ENCODE measurements at places on chromosomes 2 and 18.

DNA sequence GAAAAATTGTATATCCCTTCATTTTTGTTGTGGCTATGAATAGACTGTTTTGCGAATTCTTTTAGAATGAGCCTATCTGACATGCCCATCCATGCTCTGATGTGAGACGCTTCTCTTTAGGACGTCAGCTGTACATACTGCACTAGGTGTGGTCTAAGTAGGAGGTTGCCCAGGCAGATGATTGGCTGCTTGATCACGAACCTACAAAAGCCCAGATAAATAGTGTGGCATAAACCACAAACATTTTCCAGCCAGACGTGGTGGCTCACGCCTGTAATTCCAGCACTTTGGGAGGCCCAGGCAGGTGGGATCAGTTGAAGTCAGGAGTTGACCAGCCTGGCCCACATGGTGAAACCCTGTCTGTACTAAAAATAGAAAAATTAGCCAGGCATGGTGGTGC is 251.8 kb downstream of the AGAP1 start:
- DNase-seq, result no peak

- peak; percentile 75 for DNase-seq
These were observed 14.5 kb downstream of the CKAP2L start for GRCh38 chr2:112749755-112750559.

GRCh38 chr2:163701399-163702195 is 34.2 kb downstream of the FIGN start:
- no peak for DNase-seq

- DNase-seq, result peak; percentile 11
These were observed 171.1 kb downstream of the LDLRAD4 start for GRCh38 chr18:13389491-13390131.

DNA sequence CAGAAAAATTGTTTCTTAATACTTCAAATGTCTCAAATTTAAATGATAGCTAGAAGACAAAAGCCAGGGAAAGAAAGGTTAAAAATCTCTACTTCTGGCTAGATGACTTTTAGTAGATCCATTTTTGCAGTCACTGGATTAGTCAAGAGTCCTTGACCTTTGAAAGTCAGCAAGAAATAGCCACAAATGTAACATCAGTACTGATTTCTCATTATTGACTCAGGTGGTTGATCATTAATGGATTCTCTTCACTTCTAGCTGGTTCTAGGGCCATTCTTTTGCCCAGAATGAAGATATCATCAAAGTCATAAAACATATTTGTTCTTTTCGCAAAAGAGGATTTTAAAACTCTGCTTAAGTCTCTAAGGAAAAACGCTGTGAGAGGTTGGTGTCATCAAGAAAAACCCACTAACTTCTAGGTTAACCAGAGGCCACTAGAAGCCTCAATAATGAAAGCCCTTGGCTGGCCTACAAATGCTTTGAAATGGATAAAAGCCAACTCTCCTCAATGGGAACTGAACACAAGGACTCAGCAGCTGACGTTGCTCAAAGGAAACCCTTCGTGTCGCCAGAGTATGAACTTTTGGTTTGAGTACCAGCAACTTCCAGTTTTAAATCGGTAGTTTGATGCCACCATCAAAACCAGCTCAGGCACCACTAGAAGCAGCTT is 66.3 kb downstream of the IRS1 start:
- no peak for DNase-seq

GRCh38 chr2:218627939-218628338 is 20.2 kb downstream of the PLCD4 start:
- DNase-seq, result no peak

- DNase-seq, result no peak
These were observed 330.8 kb downstream of the CYP26B1 start for GRCh38 chr2:71816815-71817214.

DNA sequence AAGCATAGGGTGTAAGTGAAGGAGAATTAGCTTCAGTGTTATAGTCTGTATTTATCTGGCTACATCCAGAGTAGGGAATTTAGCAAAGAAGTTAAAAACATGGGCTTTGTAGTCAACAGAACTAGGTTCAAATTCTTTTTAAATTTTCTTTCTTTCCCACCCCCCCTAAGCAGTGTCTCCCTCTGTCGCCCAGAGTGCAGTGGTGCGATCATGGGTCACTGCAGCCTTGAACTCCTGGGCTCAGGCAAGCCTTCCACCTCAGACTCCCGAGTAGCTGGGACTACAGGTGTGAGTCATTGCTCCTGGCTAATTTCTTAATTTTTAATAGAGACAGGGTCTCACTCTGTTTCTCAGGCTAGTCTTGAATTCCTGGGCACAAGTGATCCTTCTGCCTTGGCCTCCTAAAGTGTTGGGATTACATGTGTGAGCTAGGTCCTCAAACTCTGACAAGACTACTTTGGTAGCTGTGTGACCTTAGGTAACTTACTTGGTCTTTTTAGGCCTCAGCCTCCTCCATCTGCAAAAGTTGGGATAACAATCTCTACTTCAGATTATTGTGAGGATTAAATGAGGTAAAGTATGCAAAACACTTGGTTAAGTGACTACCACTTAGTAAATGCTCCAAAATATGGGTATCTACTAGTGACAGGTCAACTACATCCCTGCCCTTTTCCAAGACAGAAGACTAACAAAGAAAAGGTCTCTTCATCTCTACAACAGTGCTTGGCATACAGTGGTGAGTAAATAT is 17.8 kb downstream of the DOK1 start:
- no peak for DNase-seq

Data from upper lobe of left lung (tissue), 6 donors.